ENCODE measurements at places on chromosomes 2 and 18. TPM values are rescaled to one million over a fixed set of nuclear protein-coding genes. Genes with fewer than 3 reads are reported as not detected.

Gene RESP18
- not detected for total RNA-seq

Gene CSRNP3
- not detected for total RNA-seq

Gene DLGAP1
- not detected for total RNA-seq

Gene ZSWIM2
- not detected for total RNA-seq

Gene GULP1
- total RNA-seq = 135 TPM

Gene OR6B2
- total RNA-seq = not detected

GRCh38 chr2:100067784-100068183 is 74.6 kb downstream of the AFF3 start:
- no peak for DNase-seq

DNA sequence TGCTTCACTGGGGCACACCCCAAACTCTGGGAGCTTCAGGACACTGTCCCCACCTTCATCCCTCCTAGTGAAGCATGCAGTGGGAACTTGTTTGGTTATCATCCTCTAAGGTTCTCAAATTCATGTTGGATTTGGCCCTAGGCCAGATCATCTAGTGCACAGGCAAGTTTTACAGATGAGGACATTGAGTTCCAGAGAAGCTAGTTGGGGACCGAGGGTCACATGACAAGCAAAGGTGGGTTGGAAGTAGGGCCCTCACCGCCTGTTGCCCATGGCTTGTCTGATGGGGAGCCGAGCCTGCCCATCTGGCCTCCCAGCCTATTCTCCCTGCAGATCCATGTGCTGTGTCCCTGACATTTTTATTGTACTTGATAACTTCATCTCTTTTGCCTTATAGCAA is 2.8 kb downstream of the PRKCE start:
- DNase-seq = no peak

- DNase-seq = no peak
Observed at GRCh38 chr18:39199231-39199855, 1633.7 kb upstream of the CELF4 start.

DNA sequence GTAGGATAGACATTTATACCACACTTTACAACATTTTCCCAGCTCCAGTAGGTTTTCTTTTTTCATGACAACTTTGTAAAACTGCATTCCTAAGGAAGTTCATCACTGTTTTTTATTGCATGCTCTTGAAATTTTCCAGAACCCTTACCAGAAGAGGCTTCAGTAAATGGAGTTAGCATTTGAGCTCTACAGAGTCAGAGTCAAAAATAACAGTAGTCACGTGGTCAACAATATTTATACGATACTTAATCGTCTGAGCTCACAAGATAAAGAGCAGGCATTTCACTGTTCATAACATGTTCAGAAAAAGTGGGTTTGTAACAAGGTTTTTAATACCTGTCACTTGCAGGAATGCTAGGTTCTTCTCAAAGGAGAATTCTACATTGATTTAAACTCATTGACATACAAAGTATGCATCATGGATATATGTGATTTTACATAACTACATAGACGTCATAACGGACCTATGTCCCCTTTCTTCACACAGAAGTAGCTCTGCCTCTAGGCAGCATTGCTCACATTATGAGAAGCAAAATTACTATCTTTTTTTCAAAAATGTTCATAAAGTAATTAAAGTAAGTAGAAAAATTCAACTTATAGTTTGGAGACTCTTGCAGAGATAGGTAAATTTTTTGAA is 187.0 kb upstream of the COL3A1 start:
- peak; percentile 89 for DNase-seq

DNA sequence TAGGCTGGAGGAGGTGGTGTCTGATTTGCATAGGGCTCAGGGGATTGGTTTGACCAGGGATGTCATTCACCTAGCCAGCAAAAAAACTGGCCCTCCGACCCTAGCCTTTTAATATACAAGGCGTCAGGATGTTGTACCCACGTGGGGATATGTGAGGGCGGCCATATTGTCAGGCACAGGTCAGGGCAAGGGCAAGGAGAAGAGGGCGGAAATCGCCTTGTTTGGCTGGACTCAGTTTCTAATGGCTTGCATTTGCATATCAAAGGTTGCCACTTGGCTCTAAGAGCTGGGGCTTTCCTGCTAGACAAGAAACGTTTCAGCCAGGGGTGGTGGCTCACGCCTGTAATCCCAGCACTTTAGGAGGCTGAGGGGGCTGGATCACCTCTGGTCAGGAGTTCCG is 24.9 kb upstream of the PDCL3 start:
- no peak for DNase-seq

GRCh38 chr2:13005761-13006335 is 289.1 kb downstream of the TRIB2 start:
- no peak for DNase-seq

DNA sequence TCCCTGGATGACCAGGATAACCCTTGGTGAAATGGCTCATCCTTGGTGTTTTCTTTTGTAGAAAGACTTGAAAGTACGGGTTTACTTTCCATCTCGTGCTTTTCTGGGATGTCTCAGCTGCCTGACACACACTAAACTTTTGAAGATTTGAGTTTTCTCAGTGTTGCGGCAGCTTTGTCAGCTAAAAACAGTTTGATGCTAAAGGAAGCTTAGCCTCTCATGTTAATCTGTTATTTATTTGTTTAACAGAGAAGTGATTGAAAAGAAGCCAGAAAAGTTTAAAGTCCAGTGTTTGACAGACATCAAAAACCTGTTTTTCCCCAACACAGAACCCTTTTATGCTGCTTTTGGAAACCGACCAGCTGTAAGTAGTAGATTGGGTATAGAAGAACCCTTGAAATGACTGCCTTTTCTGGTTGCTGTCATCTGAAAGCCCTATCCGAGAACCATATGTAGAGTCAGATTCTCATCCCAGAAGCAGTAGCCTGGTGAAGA is 72.8 kb downstream of the LPIN1 start:
- no peak for DNase-seq

- no peak for DNase-seq
Observed at GRCh38 chr2:238879043-238879442, 31.2 kb downstream of the TWIST2 start.

DNA sequence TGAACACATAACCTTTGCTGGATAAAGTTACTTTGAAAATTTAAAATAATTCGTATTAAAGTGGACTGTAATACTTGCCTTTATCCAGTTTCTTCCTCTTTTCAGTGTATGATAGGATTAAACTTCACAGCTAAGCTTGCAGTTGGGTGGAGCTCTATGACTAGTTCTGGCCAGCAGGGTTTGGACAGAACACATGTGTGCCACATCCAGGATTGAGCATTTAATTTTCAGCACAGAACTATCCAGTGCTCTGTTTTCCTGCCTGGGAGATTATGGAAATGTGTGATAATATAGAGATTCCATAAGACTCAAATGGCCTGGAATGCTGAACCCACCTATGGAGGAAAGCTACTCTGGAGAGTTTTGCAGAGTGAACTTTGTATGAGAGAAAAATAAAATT is 200.2 kb downstream of the OSR1 start:
- DNase-seq = no peak

DNA sequence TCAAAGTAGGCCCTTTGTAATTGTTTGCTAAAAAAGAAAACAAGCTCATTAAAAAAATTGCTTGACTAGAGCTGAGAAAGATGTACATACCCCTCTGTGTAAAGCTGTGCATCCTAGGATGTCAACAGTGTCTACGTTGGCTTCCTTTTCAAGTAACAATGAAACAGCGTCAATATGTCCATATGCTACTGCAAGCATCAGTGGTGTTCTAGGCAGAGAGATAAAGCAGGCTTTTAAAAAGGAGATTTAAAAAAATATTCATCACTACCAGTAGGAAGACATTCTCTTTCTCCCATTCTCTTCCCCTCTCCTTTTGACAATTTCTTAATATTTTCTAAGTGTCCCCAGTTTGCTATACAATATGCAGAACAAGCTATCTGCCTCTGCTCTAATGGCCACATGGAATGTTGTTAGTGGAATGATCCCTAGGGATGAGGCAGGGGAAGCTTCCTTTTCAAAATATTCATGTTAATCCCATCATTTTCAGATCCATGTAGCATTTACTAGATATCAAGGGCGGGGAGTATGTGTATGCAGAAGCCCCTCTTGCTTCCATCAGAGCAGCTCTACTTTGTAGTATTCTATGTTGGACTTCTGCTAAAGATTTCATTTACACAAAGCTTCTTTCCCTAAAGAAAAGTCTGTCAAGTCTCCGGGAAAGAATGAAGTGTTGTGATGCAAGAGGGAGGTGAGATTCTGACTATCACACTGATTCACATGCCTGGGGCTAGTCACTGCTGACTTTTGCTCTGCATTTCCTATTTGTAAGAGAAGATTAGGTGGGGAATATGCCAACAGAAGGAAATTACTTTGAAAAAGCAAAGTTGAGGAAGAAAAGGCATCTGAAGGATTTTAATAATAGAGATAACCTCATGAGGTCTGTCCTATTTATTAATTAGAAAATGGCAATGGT is 81.5 kb upstream of the PGAP1 start:
- DNase-seq = no peak

DNA sequence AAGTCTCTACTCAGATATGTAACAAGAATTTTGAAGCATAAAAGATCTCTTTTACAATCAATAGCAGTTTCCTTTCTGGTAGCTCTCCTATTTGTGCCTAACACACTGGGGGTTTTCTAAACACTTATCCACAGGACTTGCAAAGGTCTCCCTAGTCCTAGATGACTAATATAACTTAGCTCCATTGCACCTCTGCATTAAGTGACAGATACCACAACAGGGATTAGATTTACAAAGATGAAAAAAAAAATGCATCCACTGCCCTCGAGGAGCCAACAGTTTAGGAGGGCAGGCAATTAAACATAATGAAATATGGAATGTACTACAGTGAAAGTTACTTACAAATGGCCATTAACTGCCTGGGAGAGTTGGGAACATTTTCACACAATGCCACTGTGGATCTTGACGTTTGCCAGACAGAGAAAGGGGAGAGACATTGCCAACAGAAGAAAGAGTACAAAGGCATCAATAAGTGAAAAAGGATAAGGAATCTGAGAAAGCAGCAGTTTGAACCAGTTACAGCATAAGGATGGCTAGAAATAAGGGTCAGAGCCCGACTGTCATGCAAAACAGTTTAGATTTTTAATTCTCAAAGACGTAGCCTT is 14.3 kb downstream of the PPP3R1 start:
- no peak for DNase-seq

GRCh38 chr2:219490186-219490585 is 8.5 kb upstream of the GMPPA start:
- DNase-seq = no peak

DNA sequence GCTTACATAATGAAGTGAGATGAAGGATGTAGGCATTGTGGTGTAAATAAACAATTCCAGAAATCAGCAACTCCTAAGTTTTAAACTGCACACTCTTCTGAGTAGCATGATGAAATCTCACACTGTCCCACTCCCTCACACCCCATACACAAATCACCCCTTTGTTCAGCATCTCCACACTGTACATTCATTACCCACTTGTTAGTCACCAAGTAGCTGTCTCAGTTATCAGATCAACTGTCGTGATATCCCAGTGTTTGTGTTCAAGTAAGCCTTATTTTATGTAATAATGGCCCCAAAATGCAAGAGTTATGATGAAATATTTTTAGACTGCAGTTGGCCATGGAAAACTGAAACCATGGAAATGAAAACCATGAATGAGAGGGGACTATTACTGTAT is 135.7 kb downstream of the GRB14 start:
- DNase-seq = no peak

GRCh38 chr18:46650681-46651080 is 6.3 kb downstream of the LOXHD1 start:
- DNase-seq = no peak

GRCh38 chr2:140863713-140864112 is 1267.1 kb downstream of the LRP1B start:
- no peak for DNase-seq

GRCh38 chr2:30106543-30106942 is 40.3 kb upstream of the YPEL5 start:
- DNase-seq = no peak

DNA sequence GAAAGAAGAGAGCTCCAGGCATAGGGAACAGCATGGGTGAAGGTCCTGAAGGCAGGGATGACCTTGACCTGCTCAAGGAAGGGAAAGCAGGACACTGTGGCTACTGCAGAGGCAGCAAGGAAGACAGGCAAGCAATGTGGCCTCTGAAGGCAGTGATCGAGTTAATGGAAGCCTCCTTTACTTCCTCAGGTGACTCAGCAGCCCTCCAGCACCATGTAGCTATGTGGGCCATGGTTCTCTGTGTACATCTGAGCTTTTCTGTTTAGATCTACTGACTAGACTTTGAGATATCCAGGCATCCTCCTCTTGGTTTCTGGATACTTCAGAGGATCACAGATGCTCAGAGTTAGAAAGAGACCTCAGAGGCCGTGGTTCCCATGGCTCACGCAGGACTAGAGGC is 107.3 kb upstream of the PID1 start:
- DNase-seq = no peak

DNA sequence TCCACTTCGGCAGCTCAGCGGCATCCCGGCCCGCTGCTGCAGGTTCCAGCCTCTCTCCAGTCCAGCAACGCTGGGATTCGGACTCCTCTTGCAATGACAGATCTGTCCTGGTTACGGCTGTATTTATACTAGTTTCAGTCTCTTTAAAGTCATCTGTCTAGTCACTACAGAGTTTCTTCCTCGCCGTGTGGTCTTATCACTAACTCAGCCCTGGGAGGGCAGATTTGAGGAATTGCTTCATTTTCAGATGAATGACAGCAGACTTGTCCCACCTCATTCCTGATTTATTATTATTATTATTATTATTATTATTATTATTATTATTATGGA is 2.2 kb downstream of the KLHL29 start:
- no peak for DNase-seq

- no peak for DNase-seq
Observed at GRCh38 chr2:67050622-67051021, 346.5 kb upstream of the ETAA1 start.

DNA sequence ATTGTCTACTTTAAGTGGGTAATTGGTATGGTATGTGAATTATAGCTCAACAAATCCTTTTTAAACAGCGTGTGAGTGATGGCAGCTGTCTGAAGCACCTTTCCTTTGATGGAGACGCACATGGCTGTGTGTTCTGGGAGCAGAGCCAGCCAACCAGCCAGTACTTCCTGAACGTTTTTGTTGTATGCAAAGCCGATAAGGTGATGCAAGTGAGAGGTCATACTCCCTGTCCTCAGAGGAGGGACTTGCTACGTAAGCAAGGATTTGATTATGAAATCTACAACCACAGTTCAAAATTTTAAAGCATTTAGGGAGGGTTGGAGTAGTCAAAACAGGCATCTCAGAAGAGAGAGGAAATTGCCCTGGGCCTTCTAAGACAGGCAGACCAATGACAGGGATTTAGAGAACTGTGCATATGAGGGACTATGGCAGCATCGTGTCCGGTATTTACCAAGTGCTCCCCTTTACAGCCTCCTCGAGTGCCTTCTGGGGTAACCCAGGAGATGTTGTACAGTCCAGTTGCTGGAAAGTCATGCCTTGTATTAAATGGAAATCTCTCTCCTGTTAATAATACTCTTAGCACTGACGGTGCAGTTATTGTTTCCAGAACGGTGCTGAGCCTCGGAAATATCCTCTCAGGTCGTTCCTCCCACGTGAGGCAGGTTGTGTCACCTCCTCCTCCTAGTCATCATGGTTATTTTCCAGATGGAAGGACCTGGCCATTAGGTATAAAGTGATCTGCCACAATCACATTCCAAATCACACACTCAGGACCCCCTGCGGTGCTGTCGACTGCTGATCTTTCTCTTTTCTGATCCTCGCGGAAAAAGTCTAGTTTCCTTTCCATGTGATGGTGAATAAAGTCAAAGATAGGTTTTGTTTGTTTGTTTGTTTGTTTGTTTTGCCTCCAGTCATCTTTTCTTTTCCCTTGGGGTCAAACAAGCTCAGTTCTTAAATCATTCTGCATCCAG is 28.4 kb downstream of the ARHGEF4 start:
- DNase-seq = no peak

Measured in SJSA1 (cell line).